Activated CD4-positive, alpha-beta memory T cell treated with anti-CD3 and anti-CD28 coated beads, Interleukin-2, amount 10 ng/mL, durations not matched to agents 7 days and 5 days (primary cell): ENCODE measurements at places on chromosomes 16 and 17. TPM values are rescaled to one million over a fixed set of nuclear protein-coding genes. Genes with fewer than 3 reads are reported as not detected.

DNA sequence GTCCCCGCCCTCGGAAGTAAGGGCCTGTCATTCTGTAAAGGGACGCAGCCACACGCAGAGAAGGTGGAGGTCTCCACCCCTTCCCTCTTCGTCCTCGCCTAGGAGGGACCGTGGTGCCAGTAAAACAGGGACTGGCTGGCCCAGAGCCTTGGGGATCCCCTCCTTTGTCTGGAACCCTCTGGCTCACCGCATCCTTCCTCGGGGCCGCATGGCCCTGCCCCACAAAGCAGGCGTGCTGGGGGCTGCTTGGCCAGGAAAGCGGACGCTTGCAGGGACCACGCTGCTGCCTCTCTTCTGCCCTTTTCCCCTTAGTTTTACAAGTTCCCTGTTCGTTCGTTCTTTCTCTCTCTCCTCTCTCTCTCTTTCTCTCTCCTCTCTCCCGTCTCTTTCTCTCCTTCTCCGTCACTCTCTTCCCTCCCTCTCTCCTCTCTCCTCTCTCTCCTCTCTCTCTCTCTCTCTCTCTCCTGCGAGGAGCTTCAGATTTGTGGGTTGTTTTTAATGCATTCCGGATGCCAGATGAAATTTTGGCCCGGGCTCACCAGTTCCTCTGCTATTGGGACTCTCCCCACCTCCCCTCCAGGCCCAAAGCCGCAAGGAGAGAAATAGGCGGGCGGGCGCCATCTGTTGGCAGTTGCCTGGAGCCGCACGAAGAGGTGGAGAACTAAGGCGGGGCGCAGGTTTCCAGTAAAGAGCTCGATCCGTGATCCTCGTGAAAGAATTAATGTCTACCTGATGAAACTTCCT, 35.1 kb upstream of the CDRT4 start:
- no peak overlapping the region for H3K4me3 ChIP-seq
- DNase-seq = peak; percentile 70
- peaks cover 4% of the 10 kb centered on the region for H3K4me1 ChIP-seq
- H3K27ac ChIP-seq = no peak overlapping the region

GRCh38 chr16:84766978-84767773, 52.6 kb upstream of the CRISPLD2 start:
- H3K4me1 ChIP-seq = peaks cover 47% of the 10 kb centered on the region
- H3K27ac ChIP-seq = peak overlapping the region; percentile 81
- no peaks in the 10 kb centered on the region for H3K27me3 ChIP-seq
- no peak for DNase-seq

The RPL38 gene
- 1,066 TPM for total RNA-seq

- H3K36me3 ChIP-seq = no peaks in the 10 kb centered on the region
- H3K27me3 ChIP-seq = no peaks in the 10 kb centered on the region
- no peaks in the 10 kb centered on the region for H3K4me1 ChIP-seq
- no peak overlapping the region for H3K4me3 ChIP-seq
- no peak overlapping the region for H3K27ac ChIP-seq
- DNase-seq = no peak
Measured at GRCh38 chr16:72426386-72426785, 254.4 kb upstream of the PMFBP1 start.

The MPP2 gene
- 0.65 TPM for total RNA-seq

GRCh38 chr16:87044032-87044382, 273.2 kb downstream of the C16orf95 start:
- H3K4me3 ChIP-seq = no peak overlapping the region
- H3K4me1 ChIP-seq = no peaks in the 10 kb centered on the region
- H3K27ac ChIP-seq = no peak overlapping the region
- no peak for DNase-seq

DNA sequence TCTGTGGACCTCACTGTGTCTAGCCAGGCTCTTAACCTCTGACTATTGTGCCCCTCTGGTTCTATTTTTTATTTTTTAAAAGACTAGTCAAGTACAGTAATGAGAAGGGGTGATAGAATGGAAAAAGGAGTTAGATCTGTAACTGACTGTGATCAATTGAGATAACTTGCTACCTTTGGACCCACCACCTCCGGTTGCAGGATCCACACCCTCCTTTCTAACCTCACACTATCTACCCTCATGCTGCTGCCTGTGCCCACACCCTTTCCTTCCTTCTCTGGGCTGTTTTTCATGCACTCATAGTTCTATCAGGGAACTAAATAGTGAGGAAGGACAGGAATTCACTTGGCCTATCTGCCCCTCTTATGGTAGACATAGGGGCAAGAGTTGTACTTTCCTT, 172.3 kb downstream of the KATNIP start:
- H3K4me3 ChIP-seq = no peak overlapping the region
- H3K27me3 ChIP-seq = no peaks in the 10 kb centered on the region
- no peaks in the 10 kb centered on the region for H3K36me3 ChIP-seq
- H3K27ac ChIP-seq = peak overlapping the region; percentile 82

- H3K27ac ChIP-seq = no peak overlapping the region
- DNase-seq = no peak
- H3K36me3 ChIP-seq = no peaks in the 10 kb centered on the region
- H3K4me3 ChIP-seq = no peak overlapping the region
- no peaks in the 10 kb centered on the region for H3K4me1 ChIP-seq
Measured at GRCh38 chr17:79586131-79586530, 24.7 kb downstream of the RBFOX3 start.

DNA sequence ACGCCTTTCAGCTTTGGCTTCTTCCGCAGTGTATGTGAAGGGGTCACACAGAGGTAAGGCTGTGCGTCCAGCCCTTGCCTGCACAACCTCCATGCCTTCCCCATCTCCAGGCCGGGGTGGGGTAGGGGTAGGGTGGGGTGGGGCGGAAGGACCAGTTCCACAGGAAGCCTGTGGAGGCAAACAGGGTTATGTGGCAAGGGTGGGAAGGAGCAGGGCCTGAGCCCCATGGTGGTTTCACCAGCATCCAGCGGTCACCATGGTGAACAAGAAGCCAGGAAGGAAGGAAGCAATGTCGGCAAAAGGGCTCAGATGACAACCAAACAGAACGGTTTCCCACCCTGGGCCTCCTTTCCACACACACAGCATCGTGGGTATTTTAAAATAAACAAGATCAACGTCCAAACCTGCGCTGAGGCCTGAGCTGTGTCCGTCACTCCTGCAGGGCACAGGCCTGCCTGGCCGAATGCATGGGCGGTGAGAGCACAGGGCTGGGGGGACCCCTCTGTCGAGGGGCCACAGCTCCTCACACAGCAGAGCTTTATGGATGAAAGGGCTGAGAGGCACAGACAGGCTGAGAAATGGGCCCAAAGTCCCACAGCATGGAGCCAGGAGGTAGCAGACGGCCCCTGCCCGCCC, 80.5 kb downstream of the ZNF778 start:
- peaks cover 48% of the 10 kb centered on the region for H3K4me1 ChIP-seq
- H3K27me3 ChIP-seq = no peaks in the 10 kb centered on the region
- peak overlapping the region; percentile 64 for H3K27ac ChIP-seq
- peaks cover 32% of the 10 kb centered on the region for H3K36me3 ChIP-seq

DNA sequence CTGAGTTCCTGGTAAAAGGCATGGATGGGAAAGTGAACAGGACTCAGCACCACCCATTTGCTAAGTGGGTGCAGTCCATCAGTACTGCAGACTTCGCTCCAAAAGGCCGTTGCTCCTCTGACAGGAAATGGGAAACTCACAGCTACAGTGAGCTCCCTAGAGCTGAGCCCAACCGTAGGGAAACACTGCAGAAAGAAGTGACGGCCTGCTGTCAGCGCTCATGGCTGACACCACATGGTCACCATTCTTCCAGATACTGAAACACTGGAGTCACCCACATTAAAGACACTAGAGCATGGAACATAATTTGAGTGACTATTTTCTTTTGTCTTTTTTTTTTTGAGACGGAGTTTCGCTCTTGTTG, 31.9 kb downstream of the UBE2O start:
- DNase-seq = no peak
- no peaks in the 10 kb centered on the region for H3K27me3 ChIP-seq
- no peak overlapping the region for H3K4me3 ChIP-seq
- peaks cover 4% of the 10 kb centered on the region for H3K4me1 ChIP-seq
- H3K27ac ChIP-seq = no peak overlapping the region

GRCh38 chr17:57881783-57882351, 32.0 kb upstream of the MRPS23 start:
- no peak overlapping the region for H3K4me3 ChIP-seq
- no peaks in the 10 kb centered on the region for H3K36me3 ChIP-seq
- H3K27me3 ChIP-seq = peaks cover 19% of the 10 kb centered on the region
